Body of pancreas (tissue), 4 donors: ENCODE measurements at places on chromosomes 4 and X.
A peak's percentile ranks its signal among the peaks of the same experiment; 100 is the strongest.

DNA sequence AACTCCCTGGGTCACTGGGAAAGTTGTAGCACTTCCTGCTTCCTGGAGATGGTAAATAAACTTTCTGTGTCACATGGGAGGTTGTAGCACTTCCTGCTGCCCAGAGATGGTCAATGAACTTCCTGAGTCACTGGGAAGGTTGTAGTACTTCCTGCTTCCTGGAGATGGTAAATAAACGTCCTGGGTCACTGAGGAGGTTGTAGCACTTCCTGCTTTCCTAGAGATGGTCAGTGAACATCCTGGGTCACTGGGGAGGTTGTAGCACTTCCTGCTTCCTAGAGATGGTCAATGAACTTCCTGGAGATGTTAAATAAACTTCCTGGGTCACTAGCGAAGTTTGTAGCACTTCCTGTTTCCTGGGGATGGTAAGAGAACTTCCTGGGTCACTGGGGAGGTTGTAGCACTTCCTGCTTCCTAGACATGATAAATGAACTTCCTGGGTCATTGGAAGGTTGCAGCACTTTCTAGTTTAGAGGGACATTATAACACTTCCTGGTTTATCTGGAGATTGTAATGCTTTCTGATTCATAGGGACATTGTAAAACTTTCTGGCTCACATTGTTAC is 62.3 kb upstream of the CD99 start:
- no peak for DNase-seq

DNA sequence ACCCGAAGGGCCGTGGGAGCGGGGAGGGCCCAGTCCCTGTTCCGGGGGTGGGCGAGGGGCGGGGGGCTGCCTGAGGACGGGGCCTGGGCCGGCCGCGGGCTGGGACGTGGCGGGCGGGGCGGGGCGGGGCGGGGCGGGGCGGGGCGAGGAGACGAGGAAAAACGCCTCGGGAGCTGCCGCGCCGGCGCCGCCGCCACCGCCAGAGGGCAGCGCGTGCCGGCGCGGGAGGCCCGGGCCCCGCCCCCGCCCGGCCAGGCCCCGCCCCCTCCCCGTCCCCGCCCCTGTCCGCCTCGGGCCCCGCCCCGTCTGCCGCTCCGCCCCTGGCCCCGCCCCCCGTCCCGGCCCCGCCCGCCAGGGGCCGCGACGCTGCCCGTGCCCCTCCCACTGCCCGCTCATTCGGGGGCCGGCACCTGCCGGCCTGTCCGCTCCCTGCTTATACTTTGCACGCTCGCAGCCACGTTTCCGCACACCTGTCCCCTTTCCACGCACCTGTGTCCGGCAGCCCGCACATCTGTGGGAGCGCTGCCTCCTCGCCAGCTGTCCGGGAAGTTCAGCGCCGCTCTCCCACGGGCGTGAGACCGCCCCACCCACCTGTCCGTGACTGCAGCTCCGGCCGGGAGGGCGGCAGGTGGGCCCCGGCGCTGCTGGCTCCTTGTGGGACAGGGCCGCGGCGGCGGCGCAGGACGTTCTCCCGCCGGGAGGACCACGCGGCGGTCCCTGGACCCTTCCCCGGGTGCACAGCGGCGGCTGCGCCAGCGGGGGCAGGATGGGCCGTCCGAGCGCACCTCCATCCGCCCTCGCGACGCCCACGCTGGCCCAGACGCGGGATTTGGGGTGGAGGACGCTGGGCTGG is 1.7 kb upstream of the FGFRL1 start:
- peak; percentile 84 for DNase-seq

DNA sequence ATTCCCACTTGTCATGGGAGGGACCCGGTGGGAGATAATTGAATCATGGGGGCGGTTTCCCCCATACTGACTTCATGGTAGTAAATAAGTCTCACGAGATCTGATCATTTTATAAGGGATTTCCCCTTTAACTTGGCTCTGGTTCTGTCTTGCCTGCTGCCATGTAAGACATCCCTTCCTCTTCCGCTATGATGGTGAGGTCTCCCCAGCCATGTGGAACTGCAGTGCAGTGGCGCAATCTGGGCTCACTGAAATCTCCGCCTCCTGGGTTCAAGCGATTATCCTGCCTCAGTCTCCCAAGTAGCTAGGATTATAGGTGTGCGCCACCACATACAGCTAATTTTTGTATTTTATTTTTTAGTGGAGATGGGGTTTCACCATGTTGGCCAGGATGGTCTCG is 2.9 kb downstream of the HPGDS start:
- DNase-seq = no peak

- no peak for DNase-seq
These were observed 29.0 kb downstream of the LONRF3 start for GRCh38 chrX:119003462-119003861.

DNA sequence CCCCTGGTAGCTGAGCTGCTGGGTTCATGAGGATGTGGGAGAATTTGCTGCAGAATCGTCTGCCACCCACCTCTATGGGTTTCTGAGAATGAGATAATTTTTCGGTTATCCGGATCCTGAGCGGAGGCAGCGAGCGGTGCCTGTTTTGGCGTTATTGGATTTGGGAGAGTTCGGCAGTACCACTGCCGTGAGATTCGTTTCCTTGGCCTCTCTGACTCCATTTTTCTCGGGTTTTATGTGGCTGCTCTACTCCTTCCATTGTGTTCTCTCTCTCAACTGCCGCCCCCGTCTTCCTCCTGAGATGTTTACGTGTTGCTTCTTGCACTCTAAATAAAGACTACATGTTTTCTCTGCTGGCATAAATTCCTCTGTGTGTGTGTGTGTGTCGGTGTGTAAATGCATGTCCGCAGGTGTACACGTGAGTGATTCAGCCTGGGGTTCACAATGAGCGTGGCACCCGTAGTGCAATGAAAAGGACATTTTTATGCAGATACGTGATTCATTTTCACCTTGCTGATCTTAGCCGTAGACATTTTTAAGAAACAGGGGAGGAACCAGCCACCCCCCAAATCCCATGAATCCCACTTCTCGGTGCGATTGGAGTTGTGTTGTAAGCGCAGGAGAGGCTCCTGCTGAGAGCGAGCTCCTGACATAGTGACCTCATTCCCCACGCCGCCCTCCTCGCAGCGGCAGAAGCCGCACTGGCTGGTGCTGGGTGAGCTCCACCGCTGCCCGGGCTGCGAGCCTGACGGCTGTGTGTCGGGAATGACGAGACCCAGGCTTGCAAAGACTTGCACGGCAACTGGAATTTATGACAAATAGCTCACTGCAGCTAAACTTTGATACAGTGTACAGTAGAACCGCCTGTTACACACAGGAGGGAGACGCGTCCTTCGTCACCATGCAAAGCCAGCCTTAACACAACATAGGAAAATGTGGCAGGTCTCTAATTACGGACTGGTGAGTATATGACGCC is 82.2 kb downstream of the STOX2 start:
- DNase-seq = peak; percentile 37

GRCh38 chr4:15657366-15657765 is 2.2 kb upstream of the FBXL5 start:
- no peak for DNase-seq

DNA sequence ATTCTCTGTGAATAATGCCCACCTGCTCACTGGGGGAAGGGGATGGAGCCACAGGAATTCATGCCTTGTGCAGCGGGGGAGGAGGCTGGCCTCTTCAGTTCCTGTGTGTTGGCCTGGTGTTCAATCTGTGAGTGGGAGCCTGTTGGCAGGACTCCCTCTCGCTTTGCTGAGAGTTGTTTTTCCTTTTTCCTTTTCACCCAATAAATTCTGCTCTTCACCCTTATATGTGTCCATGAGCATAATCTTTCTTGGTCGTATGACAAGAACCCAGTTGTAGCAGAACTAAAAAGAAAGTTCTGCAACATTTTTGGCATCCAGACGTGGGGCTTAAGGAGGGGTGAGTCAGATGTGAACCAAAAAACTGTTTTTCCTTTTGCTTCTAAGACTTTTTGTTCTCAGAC is 235.2 kb upstream of the HDX start:
- no peak for DNase-seq

GRCh38 chr4:10096201-10096977 is 20.2 kb downstream of the WDR1 start:
- DNase-seq = peak; percentile 71

- no peak for DNase-seq
These were observed 133.6 kb upstream of the FRG1 start for GRCh38 chr4:189807031-189807430.
